KBM-7 (cell line): ENCODE measurements at places on chromosomes 1 and 21.

DNA sequence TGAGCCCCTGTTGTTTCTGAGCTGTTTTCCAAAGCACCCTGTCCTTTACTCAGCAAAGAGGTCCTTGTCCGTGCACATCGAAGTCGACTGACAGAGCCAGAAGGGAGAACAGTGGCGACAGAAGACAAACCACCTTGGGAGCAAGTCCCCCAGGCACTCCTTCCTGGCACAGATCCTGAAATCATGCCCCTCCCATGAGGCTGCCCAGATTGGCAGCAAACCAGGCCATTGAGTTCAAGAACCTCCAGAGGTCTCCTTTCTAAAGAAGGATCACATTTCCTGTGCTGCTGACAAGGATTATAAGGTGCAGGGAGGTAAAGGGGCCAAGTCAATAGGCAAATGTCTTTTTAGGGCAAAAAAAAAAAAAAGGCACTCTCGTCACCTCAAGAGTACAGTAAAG, 84.7 kb upstream of the HIVEP3 start:
- DNase-seq, result no peak

DNA sequence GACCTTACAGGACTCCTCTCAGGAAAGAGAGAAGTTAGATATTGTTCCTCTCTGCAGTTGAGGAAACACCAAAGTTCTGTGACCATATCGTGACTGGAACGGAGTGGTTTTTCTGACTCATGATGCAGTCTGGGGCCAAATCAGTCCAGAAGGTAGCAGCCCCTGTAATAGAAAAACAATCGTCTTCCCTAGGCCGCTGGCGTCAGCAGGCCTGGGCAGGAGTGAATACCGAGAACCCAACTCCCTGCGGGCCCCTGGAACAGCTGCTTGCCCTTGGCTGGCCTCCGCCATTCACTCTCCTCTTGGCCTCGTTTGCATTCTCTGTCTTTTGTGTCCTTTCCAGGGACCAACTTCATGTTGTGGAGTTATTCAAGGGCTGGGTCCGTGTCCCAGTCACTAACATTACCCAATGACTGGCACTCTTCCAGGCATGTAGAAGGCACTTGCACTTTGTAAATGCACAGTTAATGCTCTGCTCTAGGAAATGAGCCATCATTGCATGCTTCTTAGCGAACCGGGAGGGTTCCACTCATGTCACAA, 10.9 kb upstream of the CD101 start:
- DNase-seq, result peak; percentile 79

- peak; percentile 95 for DNase-seq
These were observed 94.5 kb downstream of the SYT2 start for GRCh38 chr1:202615501-202616354.

- DNase-seq, result no peak
These were observed 1.5 kb downstream of the KISS1 start for GRCh38 chr1:204194771-204195170.

- DNase-seq, result no peak
These were observed at the start of gene TTC24 for GRCh38 chr1:156579472-156579871. TSS of gene TTC24 (plus strand) at chr1:156579723. CDS start at chr1:156581365, 1,642 bp downstream.

DNA sequence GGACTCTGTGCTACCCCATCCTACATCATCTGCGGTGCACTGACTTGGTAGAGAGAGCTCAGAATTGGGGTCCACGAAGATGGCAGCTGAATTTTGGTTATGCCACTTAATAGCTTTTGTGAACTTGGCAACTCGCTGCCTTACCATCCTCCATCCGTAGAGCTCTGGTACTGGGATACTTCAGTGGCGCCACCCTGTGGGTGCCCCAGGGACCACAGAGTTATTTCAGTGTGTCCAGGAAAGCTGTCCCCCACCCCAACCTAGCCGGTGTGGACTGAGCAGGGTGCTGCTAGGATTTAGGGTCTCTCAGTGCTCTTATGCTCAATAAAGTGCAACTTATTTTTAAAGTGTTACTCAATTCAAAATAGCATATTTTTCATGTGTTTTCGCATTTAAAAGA, 9.0 kb upstream of the USF1 start:
- no peak for DNase-seq

DNA sequence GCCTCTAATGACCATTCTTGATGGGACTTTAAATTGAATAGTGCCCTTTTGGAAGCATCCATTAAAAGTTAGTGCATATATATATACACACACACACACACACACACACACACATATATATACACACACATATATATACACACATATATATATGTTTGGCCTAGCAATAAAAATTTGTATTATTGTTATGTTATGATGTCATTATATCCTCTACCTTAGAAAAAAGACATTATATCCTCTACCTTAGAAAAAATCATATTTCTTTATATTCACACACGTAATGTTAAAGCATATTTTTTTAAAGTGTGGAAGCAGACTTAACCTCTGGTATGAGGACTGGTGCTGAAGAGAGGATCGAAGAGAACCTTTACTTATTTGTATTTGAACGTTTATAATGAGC, 43.3 kb downstream of the EBNA1BP2 start:
- no peak for DNase-seq

DNA sequence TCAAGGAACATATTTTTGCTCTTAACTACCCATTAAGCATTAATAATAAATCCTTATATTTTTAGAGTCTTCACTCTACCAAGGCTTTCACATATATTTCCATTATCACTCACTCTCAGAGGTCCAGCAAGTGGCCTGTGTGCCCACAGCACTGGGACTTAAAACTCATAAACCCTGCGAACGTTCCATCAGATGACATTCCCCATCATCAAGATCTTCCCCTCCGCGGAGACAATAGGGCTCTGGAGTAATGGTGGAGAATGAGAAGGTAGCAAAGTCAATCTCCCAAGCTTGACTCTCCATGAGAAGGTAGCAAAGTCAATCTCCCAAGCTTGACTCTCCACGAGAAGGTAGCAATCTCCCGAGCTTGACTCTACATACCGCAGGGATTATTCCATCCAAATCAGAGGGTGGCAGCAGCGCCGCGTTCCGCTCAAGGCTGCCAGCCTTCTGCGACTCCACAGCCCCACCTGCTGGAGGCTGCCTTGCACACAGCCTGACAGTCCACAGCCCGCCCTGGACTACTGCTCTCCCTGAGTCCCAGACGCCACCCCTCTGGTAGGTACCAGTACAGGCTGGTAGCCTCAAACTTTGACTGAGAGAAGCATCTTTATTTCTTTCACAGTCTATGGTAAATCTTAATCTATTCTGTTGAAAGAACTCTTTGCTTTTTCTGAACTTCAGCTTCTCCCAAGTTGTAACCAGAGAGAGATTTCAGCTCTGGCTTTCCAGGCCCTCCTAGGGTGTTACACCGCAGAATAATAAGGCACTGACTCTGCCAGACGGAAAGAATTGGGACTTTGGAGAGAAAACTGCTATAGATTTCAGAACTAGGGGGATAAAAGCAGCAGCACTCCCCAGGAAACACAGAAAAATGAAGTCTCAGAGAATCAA, 26.4 kb upstream of the CTTNBP2NL start:
- peak; percentile 90 for DNase-seq

DNA sequence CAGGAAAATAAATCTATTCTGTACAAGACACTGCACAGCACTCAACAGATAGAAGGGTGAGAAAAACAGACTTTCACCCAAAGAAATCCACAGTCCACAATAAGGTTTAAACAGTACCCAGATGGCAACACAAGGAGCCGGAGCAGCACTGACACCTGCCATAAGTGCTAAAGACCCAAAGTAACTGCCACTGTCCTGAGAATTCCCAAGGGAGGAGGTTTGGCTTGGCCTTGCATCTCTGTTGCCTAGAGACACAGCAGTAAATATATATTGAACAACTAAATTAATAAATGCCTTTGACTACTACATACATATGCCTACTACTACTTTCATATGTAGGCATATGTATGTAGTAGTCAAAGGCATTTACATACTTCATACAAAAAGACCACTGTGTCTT, 68.0 kb downstream of the VAV3 start:
- no peak for DNase-seq

GRCh38 chr1:214844319-214844718, 238.2 kb upstream of the KCNK2 start:
- DNase-seq, result no peak

DNA sequence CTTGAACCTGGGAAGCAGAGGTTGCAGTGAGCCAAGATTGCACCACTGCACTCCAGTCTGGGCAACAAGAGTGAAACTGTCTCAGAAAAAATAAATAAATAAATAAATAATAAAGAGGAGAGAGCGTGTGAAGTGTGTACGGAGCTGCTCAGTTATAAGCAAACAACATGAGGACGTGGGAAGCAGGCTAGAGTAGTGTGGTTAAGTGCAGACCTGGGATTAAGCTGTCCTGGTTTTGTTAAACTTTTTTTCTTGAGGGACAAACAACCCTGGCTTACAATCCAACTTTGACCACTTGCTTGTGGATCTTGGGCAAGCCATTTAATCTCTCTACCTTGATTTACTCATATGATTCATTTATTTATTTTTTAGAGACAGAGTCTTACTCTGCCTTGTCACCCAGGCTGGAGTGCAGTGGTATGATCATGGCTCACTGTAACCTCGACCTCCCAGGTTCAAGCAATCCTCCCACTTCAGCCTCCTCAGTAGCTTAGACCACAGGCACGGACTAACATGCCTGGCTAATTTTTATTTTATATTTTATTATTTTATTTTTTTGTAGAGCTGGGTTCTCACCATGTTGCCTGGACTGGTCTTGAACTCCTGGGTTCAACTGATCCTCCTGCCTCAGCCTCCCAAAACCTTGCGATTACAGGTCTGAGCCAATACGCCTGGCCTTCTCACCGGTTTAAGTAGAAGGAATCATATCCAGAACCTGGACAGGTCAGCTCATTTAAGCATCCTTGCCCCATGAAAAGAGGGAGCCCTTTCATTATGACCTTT, 52.7 kb downstream of the RPS6KA1 start:
- no peak for DNase-seq

- no peak for DNase-seq
These were observed 44.8 kb upstream of the KCND3 start for GRCh38 chr1:112034277-112034676.

- no peak for DNase-seq
These were observed 99.6 kb upstream of the FBXO28 start for GRCh38 chr1:224014330-224014649.

DNA sequence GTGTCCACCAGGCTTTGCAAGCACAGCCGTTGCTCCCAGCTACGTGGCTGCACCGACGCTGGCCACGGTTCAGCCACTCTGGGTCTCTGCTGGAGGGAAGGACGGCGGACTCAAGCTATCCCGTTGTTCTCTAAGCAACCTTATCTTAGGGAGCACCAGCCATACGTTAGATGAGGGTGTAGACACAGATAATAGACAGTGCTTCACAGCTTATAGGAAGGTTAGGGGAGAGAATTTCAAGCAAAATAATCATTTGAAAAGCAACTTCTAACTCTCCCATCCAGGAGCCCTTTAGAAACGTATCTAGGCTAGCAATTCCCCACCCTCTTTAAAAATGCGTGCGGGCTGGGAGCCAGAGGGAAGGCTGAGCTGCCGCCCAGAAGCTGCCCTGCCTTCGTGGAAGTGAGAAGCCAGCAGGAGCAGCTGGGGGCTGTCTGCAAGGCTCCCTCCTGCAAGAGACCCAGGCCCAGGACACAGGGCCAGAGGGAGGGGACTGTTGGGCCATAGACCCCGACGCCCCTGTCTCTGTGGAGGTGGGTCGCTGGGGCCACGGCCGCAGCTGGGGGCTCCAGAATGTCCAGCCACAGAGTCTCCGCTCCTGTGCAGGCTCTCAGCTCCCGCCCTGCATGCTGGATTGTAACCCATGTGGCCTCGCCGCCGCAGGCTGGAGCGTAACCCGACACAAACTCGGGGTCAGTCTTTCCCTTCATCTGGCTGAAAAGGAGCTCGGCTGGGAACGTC, 31.2 kb upstream of the COL6A2 start:
- DNase-seq, result no peak

DNA sequence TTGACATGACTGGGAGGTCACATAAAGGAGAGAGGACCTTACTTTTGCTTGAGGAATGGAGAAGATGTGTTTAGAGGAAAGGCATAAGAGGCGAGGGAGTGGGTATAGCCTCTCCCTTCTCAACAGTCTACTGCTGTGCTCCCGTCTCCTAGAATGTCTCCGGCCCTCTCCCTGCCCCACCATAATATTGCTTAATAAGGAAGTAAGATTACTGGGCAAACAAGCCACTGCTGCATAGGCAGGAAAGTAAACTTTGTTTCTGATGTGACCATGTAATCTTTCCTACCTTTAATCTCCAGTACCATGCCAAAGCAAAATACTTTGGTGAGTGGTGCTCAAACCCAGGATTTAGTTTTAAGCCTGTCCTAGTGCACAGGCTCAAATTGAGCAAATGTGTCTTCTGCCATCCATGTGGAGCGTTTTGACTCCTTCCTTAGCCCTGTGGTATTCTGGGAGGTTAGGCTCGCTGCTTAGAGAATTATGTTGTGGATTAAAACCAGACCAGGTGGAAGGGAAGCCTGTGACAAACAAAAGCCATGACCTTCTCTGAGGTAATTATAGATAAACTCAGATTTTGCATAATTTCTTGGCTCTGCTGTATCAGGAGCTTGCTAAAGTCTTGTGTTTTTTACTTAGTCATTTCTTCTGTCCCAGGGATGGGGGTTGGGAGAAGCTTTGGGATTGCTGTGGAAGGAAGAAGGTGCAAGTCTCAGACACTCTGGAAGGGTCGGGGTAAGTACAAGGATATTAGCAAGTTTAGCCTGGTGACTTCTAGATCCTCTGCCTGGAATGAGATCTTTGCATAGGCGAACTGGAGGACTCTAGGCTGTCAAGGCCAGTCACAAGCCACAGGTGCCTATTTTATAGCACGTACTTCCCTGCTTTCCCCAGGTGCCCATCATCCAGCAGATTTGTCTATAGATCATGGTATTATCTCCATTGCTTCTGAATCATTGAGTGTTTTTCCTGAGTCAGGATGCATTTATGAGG, 34.5 kb upstream of the DIPK1A start:
- no peak for DNase-seq

DNA sequence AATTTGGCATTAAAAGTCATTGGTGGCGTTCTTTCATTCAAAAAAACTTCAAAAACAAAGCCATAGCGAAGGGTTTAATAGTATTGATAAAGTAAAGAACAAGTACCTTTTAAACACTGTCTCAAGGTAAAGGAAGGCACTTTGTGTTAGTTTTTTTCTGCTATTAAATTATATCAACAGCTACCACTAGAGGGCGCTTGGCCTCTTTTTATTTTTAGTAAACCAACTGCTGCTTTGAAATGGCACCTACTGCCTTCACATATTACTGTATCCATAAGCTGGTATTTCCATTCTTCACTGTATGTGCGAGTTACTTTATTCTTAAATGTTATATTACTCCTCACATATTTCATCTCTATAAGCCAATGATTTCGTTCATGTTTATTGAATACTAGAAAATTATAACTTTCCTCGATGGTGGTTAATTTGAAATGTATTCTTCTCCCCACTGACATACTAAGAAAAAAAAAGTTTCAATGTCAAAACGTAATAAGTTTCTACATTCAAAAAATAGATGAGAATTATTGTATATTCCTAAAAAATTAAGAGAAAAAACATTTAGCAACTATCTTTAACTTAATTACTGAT, 125.7 kb upstream of the CXADR start:
- peak; percentile 86 for DNase-seq

DNA sequence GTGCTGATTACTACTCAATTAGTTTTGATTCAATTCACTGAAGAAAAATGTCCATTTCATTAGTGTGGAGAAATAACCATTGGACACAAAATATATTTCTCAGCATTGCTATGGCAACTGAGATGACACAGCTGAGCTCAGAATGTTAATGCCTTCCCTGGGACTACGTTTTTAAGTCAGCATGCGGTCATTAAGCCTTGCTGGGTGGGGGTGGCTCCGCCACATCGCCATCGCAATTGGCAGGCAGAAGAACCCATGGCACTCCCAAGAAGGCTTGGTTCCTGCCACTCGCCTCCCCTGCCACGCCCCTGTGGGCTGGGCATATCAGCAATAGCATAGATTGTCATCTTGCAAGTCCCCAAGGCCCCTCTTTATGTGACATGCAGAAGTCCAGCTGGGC, 256.7 kb upstream of the CAMK1G start:
- DNase-seq, result no peak
